Right ventricle myocardium inferior (tissue), 1 donor: ENCODE measurements at places on chromosomes 1 and 21. TPM values are rescaled to one million over a fixed set of nuclear protein-coding genes. Genes with fewer than 3 reads are reported as not detected.

The RAP1A gene
- 107 TPM for total RNA-seq

The DNM3 gene
- total RNA-seq: 1.8 TPM

The AIM2 gene
- total RNA-seq: 0.51 TPM

The DISC1 gene
- total RNA-seq: 3.9 TPM

The PLA2G2C gene
- not detected for total RNA-seq

The GUCA2B gene
- not detected for total RNA-seq

The B3GALT2 gene
- total RNA-seq: 93.9 TPM

- no peak for DNase-seq
These were observed 21.8 kb upstream of the APOBEC4 start for GRCh38 chr1:183674886-183675285.

- no peak for DNase-seq
These were observed 104.7 kb downstream of the CAMTA1 start for GRCh38 chr1:6889875-6890480.

DNA sequence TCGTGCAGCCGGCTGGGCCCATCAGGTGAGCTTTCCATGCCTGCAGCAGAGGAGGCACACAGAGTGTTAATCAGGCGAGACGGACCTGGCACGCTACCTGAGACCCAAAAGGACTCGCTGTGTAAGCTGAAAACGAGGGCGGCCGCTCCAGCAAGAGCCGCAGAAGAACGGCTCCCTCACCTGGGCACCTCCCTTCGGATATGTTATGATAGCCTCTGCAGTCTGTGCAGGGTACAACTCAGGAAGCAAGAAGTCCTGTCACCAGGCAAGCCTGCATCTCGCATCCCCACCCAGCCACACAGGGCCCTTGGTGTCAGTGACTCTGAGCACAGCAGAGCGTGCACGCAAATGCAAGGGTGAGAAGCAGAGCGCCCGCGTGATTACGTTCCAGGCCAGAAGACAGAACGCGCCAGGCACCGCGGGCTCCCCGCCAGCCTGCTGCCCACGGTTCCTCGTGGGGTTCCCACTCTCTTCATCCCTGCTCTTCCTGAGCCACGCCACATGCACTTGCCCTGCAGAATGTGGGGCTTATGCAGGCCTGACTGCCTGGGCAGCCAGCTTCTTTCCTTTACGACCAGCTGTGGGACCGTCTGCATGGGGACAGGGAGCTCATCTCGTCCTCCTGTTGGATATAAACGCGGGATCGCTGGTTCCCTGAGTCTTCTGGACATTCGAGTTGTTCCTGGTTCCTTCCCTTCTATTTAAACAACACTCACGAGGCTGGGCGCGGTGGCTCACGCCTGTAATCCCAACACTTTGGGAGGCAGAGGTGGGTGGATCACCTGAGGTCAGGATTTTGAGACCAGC is 20.2 kb upstream of the LRRC47 start:
- no peak for DNase-seq

- DNase-seq: no peak
These were observed 1.1 kb downstream of the KCNJ9 start for GRCh38 chr1:160082487-160082886.

DNA sequence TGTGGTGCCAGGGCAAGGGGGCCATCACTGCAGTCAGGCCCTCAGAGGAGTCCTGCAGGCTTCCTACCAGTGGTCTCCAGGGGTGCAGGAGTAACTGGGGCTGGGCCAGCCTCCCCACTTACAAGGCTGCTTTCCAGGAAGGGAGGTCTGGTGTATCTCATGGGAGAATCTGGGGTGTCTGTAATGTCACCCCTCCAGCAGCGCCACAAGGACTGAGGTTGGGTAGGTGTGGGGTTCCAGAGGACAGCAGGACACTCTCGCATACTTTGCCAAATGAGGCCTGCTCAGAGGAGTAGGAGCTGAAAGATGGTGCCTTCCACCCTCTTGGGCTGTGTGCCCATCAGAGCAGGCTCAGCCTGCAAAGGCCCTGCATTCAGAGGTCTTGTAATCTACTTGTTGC is 46.9 kb downstream of the TNNT2 start:
- DNase-seq: no peak

DNA sequence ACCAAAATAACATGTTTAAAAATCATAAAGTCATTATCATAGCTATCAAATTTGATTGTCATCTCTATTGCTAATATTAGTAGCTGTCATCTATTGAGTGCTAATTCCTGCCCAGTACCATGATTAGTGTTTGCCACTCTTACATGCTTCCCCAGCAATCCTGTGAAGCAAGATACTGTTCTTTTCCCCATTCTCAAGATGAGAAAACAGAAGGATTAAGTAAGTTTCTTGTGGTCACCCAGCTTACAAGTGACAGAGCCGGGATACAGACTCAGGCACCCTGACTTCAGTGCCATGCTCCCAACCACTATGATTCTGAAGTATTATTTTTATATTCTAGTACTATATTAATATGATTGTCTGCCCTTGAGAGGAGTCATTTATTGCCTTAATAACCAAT is 36.5 kb downstream of the LRRC8C start:
- no peak for DNase-seq

The DCST2 gene
- total RNA-seq: 0.35 TPM

GRCh38 chr1:199083680-199084079 is 444.8 kb downstream of the PTPRC start:
- DNase-seq: no peak

- no peak for DNase-seq
These were observed 2.9 kb downstream of the CD247 start for GRCh38 chr1:167515461-167515860.

DNA sequence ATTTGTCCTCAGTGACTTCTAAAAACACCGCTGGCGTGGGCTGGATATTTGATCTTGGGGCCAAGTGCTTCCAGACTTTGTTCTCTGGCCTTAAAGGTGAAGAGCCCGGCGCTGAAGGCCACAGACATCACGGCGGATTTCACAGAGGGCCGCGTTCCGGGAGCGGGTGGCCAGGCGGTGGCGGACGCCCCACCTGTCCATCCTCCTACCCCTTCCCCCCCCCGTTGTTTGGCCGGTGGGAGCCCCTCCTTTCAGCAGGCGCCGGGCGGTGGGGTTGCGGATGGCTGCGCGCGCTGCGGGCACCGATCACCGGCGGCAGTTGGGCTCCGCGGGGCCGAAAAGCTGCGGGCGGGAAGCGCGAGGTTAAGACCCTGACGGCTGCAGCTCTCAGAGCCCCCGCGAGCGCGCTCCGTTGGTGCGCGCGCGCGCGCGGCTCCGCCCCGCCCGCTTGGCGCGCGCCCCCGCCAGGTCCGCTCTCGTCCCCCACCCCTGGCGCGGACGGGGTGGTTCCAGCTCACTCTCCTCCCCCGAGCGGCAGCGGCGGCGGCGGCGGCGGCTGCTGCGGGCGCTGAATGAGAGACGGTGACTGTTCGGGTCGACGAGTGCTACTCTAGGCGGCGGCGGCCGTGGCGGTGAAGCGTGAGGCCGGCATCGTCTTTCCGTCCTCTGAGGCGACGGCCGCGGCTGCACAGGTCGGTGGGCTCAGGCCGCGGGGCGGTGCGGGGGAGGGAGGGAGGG is at the start of gene RALGPS2:
Gene RALGPS2, plus strand, starts transcription at position 517 of the 738 bp plus-strand sequence. CDS start 51,521 bp downstream, outside the sequence.
- DNase-seq: peak; percentile 85

The NOTCH2 gene
- 21.4 TPM for total RNA-seq

- DNase-seq: no peak
These were observed 239.0 kb upstream of the JUN start for GRCh38 chr1:59022799-59023198.

GRCh38 chr1:6982443-6982842 is 197.2 kb downstream of the CAMTA1 start:
- no peak for DNase-seq

- no peak for DNase-seq
These were observed 67.7 kb downstream of the HSF2BP start for GRCh38 chr21:43591571-43591970.

The GREM2 gene
- total RNA-seq: not detected

DNA sequence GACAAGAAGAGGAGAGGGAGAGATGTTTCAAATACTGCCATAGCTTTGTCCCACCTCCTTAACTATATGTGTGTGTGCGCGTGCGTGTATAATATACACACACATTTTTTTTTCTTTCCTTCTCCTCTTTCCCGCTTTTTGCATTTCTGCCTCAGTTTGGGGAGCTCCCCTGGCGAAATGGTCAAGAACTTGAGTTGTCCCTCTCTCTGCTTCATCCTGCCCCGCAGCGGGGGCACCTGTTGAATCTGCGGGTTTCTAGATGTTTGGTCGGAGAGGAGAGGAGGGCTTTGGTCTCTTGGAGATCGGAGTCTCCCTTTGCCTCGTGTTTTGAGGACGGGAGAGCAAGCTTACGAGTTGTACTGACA is 504 bp downstream of the SCCPDH start:
- no peak for DNase-seq

The B3GALT5 gene
- 0.16 TPM for total RNA-seq

- DNase-seq: no peak
These were observed 251.9 kb upstream of the B3GALT2 start for GRCh38 chr1:193438312-193438711.

The GPR3 gene
- total RNA-seq: not detected

The TDRKH gene
- 4.5 TPM for total RNA-seq

- no peak for DNase-seq
These were observed 20.6 kb upstream of the MYCL start for GRCh38 chr1:39922251-39922688.

- no peak for DNase-seq
These were observed 83.6 kb upstream of the RGS1 start for GRCh38 chr1:192491804-192492554.

DNA sequence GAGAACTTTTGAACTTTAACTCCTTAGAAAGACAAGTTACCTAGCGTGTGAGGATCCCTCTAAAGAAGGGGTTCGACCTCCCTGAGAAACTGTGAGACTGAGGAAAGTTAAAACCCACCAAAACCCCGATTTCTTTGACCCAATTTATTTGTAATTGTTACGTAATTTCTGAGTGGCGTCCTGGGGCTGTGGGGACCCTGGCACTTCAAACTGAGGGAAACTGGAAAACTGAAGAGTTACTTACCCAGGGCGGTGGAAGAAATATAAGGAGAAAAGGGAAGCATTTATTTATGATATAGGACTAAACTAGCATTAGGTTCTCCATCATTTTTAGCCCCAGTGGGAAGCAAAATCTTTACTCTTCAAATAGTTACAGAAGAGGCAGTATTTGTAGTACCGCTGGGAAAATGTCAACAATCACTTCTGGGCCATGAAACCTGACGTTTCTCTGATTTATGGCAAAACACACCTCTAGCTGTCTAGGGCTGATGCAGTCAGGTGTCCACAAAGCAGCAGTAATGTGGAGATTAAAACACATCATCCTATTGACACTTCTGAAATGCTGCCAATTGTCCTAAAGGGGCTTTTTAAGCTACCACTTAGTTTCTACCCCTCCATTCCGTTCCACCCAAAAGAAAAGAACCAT is 430 bp downstream of the S100B start:
- DNase-seq: no peak

The KCNJ10 gene
- not detected for total RNA-seq

GRCh38 chr1:33634806-33635205 is 162.4 kb downstream of the ZSCAN20 start:
- DNase-seq: no peak

The NTNG1 gene
- 0.38 TPM for total RNA-seq

GRCh38 chr1:180994262-180994661 is 28.4 kb downstream of the STX6 start:
- no peak for DNase-seq

GRCh38 chr1:228544021-228544850 is 57.1 kb downstream of the RNF187 start:
- DNase-seq: no peak

- DNase-seq: no peak
These were observed 58.3 kb downstream of the CLEC20A start for GRCh38 chr1:178438432-178438831.

- DNase-seq: no peak
These were observed 134.5 kb upstream of the PKN2 start for GRCh38 chr1:88549536-88549935.

- DNase-seq: no peak
These were observed at the start of gene BRINP3 for GRCh38 chr1:190477762-190478148. BRINP3 (minus strand) TSS chr1:190477864.

The PLCH2 gene
- 0.46 TPM for total RNA-seq

DNA sequence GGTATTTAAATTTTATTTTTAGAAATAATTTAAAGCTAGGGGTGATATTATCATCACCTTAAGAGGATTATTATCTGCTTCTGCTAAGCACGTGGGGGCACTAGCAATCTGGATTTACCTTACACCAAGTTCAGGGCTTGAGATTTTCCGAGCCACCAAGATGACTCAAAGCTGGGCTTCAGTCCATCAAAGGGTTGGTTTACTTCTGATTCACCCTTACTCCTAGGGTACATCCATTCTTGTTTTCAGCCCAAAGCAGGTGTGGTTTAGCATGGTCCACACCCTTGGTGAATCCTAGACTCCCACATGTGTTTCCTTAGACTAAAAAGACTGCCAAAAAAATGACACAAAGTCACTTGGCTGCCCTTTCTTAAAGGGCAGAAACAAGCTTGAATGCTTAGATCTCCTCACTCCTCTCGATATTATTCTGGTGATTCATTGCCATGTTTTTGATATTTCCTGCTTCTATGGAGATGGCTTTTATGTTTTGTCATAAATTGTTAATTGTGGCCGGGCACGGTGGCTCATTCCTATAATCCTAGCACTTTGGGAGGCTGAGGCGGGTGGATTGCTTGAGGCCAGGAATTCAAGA is 9.8 kb upstream of the PRSS38 start:
- DNase-seq: no peak

- no peak for DNase-seq
These were observed 41.7 kb downstream of the DIP2A start for GRCh38 chr21:46500224-46500861.

The PDE4DIP gene
- 1,846 TPM for total RNA-seq

- DNase-seq: no peak
These were observed 3.5 kb upstream of the MKNK1 start for GRCh38 chr1:46607345-46608130.

The IL20 gene
- total RNA-seq: not detected

DNA sequence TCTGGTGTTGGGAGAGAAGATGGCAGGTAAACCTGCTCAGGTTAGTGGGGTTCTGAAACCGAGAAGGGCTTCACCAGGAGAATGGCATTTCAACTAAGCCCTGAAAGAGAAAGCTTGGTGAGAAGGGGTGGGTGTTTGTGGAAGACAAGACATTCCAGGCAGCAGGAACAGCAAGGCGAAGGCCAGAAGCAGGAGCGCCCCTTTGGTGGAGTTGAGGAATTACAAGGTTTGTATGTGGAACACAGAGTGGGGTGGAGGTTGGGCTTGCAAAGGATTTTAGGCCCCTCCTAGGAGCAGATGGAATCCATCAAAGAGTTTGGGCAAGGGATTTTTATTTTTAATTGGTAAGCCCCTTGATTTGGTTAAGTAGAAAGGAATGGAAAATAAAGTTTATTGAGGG is 24.8 kb upstream of the ELOA start:
- DNase-seq: no peak

DNA sequence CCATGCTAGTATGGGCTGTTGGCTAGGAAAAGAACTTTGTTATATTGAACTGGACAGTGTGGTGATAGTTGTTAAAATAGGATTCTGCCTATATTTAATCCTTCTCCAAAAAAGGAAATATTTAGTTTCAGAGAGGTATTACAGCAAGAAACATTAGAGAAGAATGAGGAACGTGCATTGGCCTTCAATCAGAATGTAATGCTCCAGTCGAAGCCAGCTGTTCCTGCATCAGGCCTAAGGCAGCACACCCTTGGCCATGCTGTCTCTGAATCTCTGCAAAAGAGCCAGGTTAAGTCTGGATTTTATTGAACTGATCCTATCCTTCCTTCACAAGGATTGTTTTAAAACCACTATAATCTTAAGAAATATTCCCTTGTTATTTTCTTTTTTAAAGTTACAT is 35.3 kb upstream of the RALGPS2 start:
- no peak for DNase-seq

GRCh38 chr1:187003353-187003752 is 174.6 kb downstream of the PLA2G4A start:
- DNase-seq: no peak

The C1orf167 gene
- total RNA-seq: 5.0 TPM
